ENCODE measurements at places on chromosomes 7 and 10.

GRCh38 chr10:100866575-100867098 is 46.1 kb upstream of the SLF2 start:
- no peaks in the 10 kb centered on the region for H3K36me3 ChIP-seq
- peaks cover 23% of the 10 kb centered on the region for H3K27me3 ChIP-seq
- no peaks in the 10 kb centered on the region for H3K4me1 ChIP-seq
- H3K4me3 ChIP-seq, result no peak overlapping the region

GRCh38 chr10:111076191-111076681 is 593 bp upstream of the ADRA2A start:
- H3K27ac ChIP-seq, result no peak overlapping the region
- peaks cover 62% of the 10 kb centered on the region for H3K27me3 ChIP-seq
- H3K36me3 ChIP-seq, result no peaks in the 10 kb centered on the region
- peak; percentile 78 for DNase-seq
- peaks cover 30% of the 10 kb centered on the region for H3K4me1 ChIP-seq

DNA sequence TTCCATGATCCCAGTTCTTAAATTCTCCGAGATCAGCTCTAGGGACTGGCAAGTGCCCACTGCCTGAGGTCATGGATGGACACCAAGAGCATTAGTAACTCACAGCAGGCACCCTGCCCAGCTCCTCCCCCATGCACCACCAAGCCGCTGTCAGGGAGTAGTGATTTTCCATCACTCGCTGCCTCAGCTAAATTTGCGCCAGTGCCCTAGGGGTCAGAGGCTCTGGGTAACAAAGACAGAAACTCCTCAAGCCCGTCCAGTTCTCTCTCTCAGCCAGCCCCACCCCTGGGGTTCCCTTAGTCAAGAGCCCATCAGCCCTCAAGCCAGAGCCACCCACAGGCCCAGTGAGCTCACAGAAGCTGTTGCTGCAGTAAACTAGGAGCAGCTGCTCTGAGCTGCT is 30.0 kb downstream of the PAX2 start:
- H3K4me1 ChIP-seq, result no peaks in the 10 kb centered on the region
- no peak overlapping the region for H3K4me3 ChIP-seq
- no peaks in the 10 kb centered on the region for H3K36me3 ChIP-seq
- no peak overlapping the region for H3K27ac ChIP-seq
- DNase-seq, result no peak

GRCh38 chr10:122311051-122311410 is 39.9 kb downstream of the BTBD16 start:
- H3K27me3 ChIP-seq, result no peaks in the 10 kb centered on the region
- no peak overlapping the region for H3K27ac ChIP-seq
- H3K4me1 ChIP-seq, result peaks cover 11% of the 10 kb centered on the region

- no peak overlapping the region for H3K27ac ChIP-seq
- no peaks in the 10 kb centered on the region for H3K27me3 ChIP-seq
- no peaks in the 10 kb centered on the region for H3K36me3 ChIP-seq
- peaks cover 11% of the 10 kb centered on the region for H3K4me1 ChIP-seq
- no peak for DNase-seq
Observed at GRCh38 chr10:76125900-76126299, 694.5 kb downstream of the LRMDA start.

DNA sequence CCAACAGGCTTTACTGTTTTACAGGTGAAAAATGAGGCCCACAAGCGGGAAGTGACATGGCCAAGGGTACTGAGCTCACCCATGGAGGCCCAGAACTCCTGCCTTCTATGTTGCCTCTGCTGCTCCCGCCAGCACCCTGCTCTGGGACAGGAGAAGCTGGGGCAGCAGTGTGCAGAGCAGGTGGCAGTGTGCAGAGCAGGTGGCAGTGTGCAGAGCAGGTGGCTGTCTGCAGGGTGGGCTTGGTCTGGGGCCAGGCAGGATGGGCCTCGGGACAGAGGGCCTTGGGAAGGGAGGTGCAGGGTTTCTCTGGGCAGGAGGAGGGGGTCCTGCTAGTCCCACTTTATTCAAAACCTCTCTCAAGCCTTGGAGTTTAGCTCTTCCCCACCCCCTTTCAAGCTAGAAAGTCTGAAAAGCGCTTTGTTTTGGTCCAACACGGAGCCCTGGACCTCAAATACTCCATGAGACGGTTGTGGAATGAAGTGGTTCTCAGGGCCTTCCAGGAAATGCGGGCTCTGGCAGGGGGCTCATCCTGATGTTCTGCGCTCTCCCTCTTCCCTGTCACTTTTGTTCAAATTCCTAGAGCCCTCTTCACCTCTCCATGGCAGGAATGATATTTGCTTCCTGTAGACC is 26.8 kb downstream of the TSPAN15 start:
- H3K27ac ChIP-seq, result peak overlapping the region; percentile 34
- no peak for DNase-seq
- peaks cover 50% of the 10 kb centered on the region for H3K4me1 ChIP-seq
- no peak overlapping the region for H3K4me3 ChIP-seq

DNA sequence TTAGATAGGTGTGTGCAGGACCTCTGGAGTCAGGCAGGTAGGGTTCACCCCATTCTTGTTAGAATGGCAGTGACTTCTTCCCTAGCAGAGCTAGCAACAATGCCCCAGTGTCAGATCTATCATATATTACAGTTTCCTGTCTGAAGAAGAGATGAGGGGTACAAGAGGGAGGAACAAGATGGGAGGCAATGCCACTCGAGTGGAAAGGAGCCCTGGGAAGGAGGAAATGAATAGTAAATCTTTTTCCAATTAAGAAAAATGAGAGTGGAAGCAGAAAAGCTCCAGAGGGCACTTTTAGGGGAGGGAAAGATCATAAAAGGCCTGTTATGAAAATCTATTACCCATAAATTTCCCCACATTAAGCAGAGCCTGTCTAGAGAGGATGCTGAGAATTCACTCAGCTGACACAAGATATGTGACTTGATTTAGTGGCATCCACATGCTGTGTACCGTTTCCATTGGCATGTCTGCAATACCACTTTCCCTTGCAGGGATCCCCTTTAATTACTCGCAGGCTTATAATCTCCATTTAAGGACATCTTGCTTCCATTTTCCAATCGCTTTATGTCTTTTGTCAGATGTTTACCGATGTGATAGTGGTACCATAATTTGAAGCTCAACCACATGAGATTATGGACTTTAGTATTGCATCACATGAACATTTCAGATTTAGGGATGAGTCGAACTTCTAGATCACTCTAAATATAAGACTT is 70.0 kb upstream of the AGBL3 start:
- no peak overlapping the region for H3K27ac ChIP-seq
- no peak overlapping the region for H3K4me3 ChIP-seq
- H3K27me3 ChIP-seq, result no peaks in the 10 kb centered on the region
- DNase-seq, result no peak
- H3K36me3 ChIP-seq, result no peaks in the 10 kb centered on the region
- H3K4me1 ChIP-seq, result peaks cover 3% of the 10 kb centered on the region

DNA sequence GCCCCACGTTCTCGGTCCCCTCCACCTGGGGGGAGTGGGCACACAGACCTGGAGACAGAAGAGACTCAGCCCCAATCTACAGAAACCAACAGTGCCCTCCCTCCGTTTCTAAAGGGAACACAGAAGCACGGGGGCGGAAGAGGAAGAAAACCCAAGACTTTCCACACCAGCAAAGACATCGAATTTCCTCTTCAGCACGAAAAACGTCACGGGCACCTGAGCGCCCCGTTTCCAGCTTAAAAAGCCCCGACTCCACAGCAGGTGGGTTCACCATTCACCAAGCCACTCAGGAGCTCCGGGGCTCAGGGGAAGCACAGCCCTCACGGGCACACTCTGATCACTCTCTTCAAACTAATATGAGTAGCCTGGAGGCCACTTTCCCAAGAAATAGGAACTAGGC is 19.6 kb downstream of the NUDT1 start:
- H3K36me3 ChIP-seq, result peaks cover 35% of the 10 kb centered on the region
- H3K27ac ChIP-seq, result peak overlapping the region; percentile 30
- H3K27me3 ChIP-seq, result no peaks in the 10 kb centered on the region
- no peaks in the 10 kb centered on the region for H3K4me1 ChIP-seq
- no peak for DNase-seq

DNA sequence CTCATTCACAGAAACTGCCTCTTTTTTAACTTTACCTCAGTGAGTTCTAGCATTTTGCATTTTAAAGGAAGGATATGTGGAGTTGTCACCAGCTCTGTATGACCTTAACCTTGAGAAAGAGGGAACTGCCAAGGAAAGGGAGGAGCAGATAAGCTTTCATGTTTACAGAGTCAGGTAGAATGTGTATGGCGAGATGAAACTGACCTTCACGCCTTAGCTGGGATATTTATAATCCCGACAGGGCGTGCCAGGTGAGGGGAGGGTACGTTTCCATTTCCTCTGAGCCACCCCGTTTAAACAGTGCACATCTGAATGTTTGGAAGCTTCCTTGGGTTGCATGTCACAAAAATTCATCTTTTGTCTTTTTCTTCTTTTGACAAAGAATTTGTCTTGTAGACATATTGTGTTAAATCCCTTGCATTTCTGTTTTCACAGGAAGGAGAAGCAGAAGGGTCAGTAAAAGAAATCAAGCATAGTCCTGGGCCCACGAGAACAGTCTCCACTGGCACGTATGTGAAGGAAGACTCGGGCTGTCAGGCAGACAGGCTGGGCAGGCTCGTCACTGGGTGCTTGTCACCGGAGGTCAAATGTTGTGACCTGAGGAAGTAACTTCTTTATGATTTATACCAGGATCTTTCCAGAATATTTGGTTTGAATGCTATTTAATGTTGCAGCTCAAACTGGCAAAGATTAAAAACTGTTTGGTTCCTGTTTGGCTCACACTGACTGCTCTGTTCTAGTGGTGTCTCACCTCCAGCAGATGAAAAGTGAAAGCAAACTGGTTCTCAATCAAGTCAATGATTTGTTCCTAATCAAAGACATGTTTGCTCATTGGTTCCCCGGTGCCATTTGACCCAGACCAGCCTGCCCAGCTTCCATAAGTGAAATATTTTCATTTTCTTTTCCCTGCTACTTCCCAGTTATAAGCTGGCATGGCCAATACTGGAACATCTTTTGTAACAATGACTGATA is 16.2 kb downstream of the OPTN start:
- H3K27ac ChIP-seq, result no peak overlapping the region
- no peaks in the 10 kb centered on the region for H3K27me3 ChIP-seq
- DNase-seq, result no peak
- H3K36me3 ChIP-seq, result peaks cover 60% of the 10 kb centered on the region
- peaks cover 14% of the 10 kb centered on the region for H3K4me1 ChIP-seq
- H3K4me3 ChIP-seq, result no peak overlapping the region

GRCh38 chr10:100744987-100745881 is at the start of gene PAX2:
PAX2 (plus strand) TSS chr10:100745582; CDS start chr10:100746261, 679 bp downstream.
- H3K4me1 ChIP-seq, result peaks cover 37% of the 10 kb centered on the region
- peaks cover 99% of the 10 kb centered on the region for H3K27me3 ChIP-seq
- H3K27ac ChIP-seq, result no peak within 1 kb of the TSS
- H3K36me3 ChIP-seq, result no peaks in the 10 kb centered on the region
- H3K4me3 ChIP-seq, result peak within 1 kb of the TSS; percentile 14

GRCh38 chr10:88194041-88194887 is 330.8 kb downstream of the PTEN start:
- H3K4me1 ChIP-seq, result no peaks in the 10 kb centered on the region
- no peaks in the 10 kb centered on the region for H3K36me3 ChIP-seq
- no peak overlapping the region for H3K27ac ChIP-seq
- H3K4me3 ChIP-seq, result no peak overlapping the region
- no peaks in the 10 kb centered on the region for H3K27me3 ChIP-seq

GRCh38 chr10:47206449-47207280 is 93.3 kb upstream of the GDF10 start:
- H3K36me3 ChIP-seq, result no peaks in the 10 kb centered on the region
- H3K27me3 ChIP-seq, result no peaks in the 10 kb centered on the region
- H3K4me3 ChIP-seq, result no peak overlapping the region
- H3K4me1 ChIP-seq, result no peaks in the 10 kb centered on the region

DNA sequence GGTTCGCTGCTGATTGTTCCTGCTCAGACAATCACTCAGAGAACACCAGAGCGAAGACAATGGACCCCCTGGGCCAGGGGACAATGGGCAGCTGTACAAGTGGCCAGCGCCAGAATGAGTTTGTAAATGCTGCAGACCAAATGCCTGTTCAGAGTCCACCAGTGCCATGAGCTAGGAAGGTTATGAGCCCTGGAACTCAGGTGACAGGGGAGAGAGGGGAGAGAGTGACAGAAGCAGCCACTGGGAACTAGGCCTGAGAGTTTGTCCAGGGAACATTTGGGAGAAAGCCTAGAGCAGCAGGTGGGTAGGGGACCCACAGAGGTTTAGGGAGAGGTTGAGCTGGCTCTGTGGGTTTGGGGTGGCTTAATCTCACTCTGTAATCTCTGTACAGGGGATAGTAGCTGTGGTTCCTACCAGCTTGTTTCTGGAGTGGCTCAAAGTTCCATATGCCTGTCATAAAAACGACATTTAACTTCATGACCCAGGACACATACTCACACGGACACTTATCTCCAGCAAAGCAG is 60.4 kb downstream of the C10orf105 start:
- H3K36me3 ChIP-seq, result no peaks in the 10 kb centered on the region
- no peak overlapping the region for H3K4me3 ChIP-seq
- no peak for DNase-seq

- H3K36me3 ChIP-seq, result no peaks in the 10 kb centered on the region
- H3K27ac ChIP-seq, result no peak overlapping the region
- H3K27me3 ChIP-seq, result no peaks in the 10 kb centered on the region
- DNase-seq, result no peak
Observed at GRCh38 chr10:128859738-128860386, 607.2 kb upstream of the MGMT start.

DNA sequence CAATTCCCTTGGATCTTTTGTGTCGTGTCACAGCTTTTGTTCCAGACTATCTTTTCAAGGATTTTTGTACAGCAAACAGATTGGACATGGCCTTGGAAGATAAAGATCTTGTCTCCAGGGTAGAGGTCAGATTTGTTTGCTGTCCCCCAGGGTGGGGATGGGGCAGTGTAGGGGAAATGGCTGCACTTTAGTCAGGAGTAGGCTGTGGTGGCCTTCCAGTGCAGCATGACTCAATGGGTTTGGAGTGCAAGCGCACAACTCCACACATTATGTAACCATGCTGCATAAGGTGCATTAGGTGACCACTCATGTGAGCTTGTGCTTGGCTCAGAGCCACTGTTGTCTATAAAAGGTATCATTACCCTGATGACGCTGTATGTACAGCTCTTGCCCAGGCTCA is 23.9 kb upstream of the ADAMTS14 start:
- no peak overlapping the region for H3K4me3 ChIP-seq
- H3K4me1 ChIP-seq, result no peaks in the 10 kb centered on the region
- no peaks in the 10 kb centered on the region for H3K36me3 ChIP-seq
- no peaks in the 10 kb centered on the region for H3K27me3 ChIP-seq
- DNase-seq, result no peak
- no peak overlapping the region for H3K27ac ChIP-seq

DNA sequence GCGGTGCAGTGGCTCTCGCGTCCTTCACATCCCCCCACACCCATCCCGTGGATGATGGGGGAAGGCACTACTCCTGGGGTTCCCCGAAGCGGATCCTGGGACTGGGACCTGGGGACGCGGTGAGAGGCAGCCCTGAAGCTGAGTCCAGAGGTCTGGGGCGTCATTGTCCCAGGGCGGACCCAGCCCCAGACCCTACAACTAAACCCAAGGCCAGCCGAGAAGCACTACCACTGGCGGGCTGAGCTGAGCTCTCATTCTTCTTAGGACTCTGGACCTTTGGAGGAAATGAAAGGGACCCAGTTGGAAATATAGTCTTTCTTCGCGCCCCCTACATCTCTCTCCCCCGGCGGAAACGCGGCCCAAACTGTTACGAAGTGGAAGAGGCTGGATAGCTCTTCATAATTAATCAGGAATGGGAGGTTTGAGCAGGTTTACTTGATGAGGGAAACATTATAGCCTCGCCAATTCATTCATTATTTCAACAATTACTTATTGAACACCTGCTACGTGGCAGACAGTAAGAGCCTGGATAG is 389 bp upstream of the FBXL15 start:
- peaks cover 21% of the 10 kb centered on the region for H3K36me3 ChIP-seq
- peak overlapping the region; percentile 81 for H3K4me3 ChIP-seq
- H3K4me1 ChIP-seq, result peaks cover 32% of the 10 kb centered on the region

GRCh38 chr10:128048819-128049210 is 77.4 kb downstream of the MKI67 start:
- H3K27ac ChIP-seq, result peak overlapping the region; percentile 83
- no peak for DNase-seq
- peaks cover 31% of the 10 kb centered on the region for H3K4me1 ChIP-seq

- no peaks in the 10 kb centered on the region for H3K27me3 ChIP-seq
Observed at GRCh38 chr7:104993217-104993862, 20.7 kb upstream of the KMT2E start.

All from upper lobe of right lung (tissue), 1 donor.